Iris pigment epithelial cell (primary cell): ENCODE measurements at places on chromosomes 2 and 18.

GRCh38 chr2:44155666-44156446, 12.8 kb upstream of the PPM1B start:
- DNase-seq, result peak; percentile 31

DNA sequence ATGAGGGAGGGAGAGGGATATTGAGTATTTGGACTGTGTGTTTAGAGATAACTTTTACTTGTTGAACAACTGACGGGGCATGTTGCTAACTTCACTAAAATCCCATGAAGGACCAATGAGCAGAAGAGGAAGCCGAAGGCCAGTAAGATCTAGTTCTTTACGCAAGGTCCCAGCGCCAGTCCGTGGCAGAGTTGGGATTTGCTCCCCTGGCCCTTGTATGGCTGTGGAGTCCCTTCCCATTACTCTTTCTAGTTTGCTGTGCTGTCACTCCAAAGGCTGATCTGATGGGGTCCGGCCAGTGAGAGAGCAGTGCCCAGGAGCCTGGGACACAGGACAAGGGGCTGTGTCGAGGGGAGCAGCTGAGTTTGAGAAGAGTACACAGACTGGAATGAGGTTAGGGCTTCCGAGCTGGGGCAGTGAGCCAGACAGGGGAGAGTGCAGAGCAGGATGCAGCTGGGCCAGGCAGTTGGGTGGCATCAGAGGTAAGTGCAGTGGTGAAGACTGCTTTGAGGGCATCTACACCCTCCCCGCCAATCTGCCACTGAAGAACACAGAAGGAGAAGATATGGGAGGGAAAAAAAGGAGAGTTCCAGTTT, 692.9 kb upstream of the HS6ST1 start:
- DNase-seq, result no peak

DNA sequence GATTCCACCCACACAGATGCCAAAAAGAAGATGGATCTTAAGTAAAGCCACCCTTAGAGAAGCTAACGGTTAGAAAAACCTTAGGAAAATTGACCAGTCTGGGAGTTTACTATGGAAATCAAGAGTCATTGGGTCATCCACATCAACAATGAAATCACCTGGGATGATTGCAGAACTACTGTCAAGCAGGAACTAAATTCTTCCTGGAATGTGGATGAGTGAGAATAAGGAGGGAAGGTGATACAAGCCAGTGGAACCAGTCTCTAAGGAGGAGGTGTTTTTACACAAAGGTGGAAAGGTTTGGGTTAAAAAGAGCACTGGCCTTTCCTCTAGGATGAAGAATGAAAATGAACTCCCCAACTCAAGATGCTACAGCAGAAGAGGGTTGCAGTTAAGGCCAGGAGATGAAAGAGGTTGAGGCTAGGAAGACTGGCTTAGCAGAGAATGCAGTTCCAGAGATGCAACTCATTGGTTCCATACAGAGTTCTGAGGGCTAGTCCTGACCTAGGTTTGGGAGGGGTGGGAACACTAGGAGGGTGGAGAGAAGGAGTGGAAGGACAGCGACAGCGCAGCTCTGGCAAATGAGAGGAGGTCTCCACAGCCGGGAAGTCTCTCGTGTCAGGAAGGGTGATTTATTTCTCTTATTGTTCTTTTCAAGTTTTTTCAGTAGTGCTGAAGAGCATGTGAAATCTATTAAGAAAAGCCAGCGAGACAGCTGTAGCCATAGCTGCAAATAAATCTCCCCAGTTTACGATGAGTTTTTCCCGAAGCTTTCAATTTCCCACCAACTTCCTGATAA, 27.7 kb upstream of the KDM3A start:
- no peak for DNase-seq

DNA sequence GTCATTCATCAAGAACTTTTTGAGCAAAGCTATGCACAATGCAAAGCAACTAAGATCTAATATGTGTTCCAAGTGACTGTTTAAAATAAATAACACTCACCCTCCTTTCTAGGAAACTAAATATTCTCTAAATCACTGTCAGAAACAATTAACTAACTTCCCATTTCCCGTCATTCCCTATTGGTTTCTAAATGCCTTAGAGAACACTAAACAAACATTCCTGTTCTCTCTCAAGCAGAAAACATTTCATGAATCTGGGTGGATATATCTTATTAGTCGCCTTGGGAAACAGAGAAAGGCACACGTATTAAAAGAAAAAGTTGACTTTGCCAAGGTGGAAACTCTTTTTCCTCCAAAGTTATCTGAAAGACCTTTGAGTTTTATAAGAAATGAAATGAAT, 735.2 kb downstream of the MBD2 start:
- DNase-seq, result no peak

DNA sequence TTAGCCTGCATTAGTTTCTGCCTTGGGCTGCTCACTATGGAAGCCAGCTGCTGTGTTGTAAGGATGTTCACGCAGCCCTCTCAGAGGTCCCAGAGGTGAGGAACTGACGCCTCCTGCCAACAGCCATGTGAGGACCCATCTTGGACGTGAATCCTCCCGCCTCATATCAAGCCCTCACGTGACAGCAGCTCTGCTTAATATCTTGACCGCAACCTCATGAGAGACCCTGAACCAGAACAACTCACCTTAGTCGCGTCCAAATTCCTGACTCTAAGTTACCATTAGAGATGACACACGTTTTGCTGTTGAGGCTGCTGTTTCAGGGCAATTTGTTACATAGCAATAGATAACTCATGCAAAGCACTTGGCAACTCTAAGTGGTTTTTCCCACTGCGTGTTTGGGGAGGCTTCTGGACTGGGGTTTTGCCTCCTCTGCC, 97.7 kb downstream of the TMEM17 start:
- no peak for DNase-seq
